ENCODE measurements at places on chromosomes 7 and 10. TPM values are rescaled to one million over a fixed set of nuclear protein-coding genes. Genes with fewer than 3 reads are reported as not detected.

The MYH16 gene
- total RNA-seq = 0.57 TPM

The PEX1 gene
- total RNA-seq = 13.1 TPM

The SYNPO2L gene
- 0.10 TPM for total RNA-seq

The CFAP70 gene
- 2.9 TPM for total RNA-seq

The OGDHL gene
- total RNA-seq = 16.3 TPM

The PIP gene
- not detected for total RNA-seq

The ZNF92 gene
- 9.4 TPM for total RNA-seq

The SHTN1 gene
- total RNA-seq = 64.0 TPM

The CRHR2 gene
- not detected for total RNA-seq

The EBF3 gene
- 0.12 TPM for total RNA-seq

The ADAMTS14 gene
- 13.2 TPM for total RNA-seq

The SLC26A3 gene
- 0.54 TPM for total RNA-seq

DNA sequence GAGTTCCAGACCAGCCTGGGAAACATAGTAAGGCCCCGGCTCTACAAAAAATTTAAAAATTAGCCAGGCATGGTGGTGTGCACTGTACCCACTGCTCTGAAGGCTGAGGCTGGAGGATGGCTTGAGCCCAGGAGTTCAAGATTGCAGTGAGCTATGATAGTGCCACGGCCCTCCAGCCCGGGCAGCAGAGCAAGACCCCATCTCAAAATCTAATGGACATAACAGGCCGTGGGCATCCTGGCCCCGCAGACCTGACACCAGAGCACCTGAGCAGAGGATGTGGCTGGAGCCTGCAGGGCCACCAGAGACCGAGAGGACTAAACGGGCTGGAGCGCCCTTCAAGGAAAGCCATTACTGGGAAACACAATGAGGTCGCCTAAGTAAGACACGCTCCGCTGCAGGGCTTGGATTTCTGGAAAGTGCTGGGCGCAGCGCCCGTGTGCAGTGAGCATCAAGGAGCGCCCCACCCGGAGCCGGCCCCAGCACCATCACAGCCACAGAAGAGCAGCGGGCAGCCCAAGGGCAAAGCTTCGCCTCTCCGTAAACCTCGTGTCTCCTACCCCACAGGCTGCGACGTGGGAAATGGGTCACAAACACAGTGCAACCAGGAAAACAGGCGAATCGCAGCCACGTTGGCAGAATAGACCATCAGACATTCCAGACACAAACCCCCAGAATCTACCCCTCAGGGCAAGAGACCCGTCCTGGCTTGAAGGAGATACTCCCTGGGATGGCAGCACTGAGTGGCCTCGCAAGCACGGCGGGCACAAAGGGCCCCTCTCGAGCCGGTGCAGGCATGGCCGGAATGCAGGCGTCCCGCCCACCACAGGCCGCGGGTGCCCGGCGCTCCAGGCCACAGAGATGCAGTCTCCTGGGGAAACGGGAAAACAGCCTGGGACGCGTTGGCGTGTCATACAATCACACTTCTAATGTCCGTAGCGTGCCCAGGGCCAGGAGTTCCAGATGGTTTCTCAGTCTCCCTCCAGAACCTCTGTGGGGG lies 4.9 kb downstream of the RADIL start:
- no peaks in the 10 kb centered on the region for H3K36me3 ChIP-seq
- H3K4me3 ChIP-seq = no peak overlapping the region
- no peaks in the 10 kb centered on the region for H3K4me1 ChIP-seq

DNA sequence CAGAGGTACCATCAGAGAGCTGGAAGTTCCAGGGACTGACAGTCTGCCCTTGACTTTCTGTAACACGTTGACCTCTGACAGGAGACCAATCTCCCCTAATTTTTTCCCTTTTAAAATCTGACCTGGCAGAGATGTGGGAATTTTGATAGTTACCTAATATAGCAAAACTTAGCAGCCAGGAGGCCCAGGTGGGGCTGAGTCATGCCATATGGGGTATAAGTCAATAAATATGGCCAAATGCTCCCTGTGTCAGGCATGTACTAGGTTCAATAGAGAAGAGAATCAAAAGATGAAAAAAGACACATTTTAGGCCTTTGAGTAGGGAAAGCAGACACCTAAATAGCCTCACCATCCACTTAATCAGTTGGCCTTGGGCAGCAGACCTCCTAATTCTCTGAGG lies 6.1 kb upstream of the GRK5 start:
- no peaks in the 10 kb centered on the region for H3K27me3 ChIP-seq
- no peak overlapping the region for H3K27ac ChIP-seq
- no peak for DNase-seq
- peaks cover 4% of the 10 kb centered on the region for H3K4me1 ChIP-seq

GRCh38 chr7:149732111-149732561 lies 41.3 kb downstream of the ZNF467 start:
- no peak overlapping the region for H3K4me3 ChIP-seq
- no peaks in the 10 kb centered on the region for H3K27me3 ChIP-seq
- no peak for DNase-seq
- H3K4me1 ChIP-seq = no peaks in the 10 kb centered on the region
- no peaks in the 10 kb centered on the region for H3K36me3 ChIP-seq

- H3K27me3 ChIP-seq = no peaks in the 10 kb centered on the region
- H3K4me3 ChIP-seq = no peak overlapping the region
- no peak overlapping the region for H3K27ac ChIP-seq
- no peaks in the 10 kb centered on the region for H3K4me1 ChIP-seq
- no peak for DNase-seq
These were observed 97.1 kb upstream of the ARID5B start for GRCh38 chr10:61804414-61804813.

GRCh38 chr7:146136357-146136875 lies 19.8 kb downstream of the CNTNAP2 start:
- no peak for DNase-seq
- no peaks in the 10 kb centered on the region for H3K27me3 ChIP-seq
- no peak overlapping the region for H3K27ac ChIP-seq
- H3K36me3 ChIP-seq = no peaks in the 10 kb centered on the region
- H3K4me1 ChIP-seq = no peaks in the 10 kb centered on the region

GRCh38 chr10:89362929-89363328 lies 14.9 kb upstream of the IFIT1B start:
- DNase-seq = no peak
- no peak overlapping the region for H3K27ac ChIP-seq
- H3K36me3 ChIP-seq = no peaks in the 10 kb centered on the region
- H3K4me1 ChIP-seq = no peaks in the 10 kb centered on the region
- no peaks in the 10 kb centered on the region for H3K27me3 ChIP-seq

- DNase-seq = no peak
- no peaks in the 10 kb centered on the region for H3K36me3 ChIP-seq
These were observed 131.5 kb downstream of the KIAA1217 start for GRCh38 chr10:24340446-24340845.

- no peaks in the 10 kb centered on the region for H3K27me3 ChIP-seq
- H3K4me1 ChIP-seq = peaks cover 9% of the 10 kb centered on the region
- H3K27ac ChIP-seq = no peak overlapping the region
These were observed 638 bp downstream of the EGR2 start for GRCh38 chr10:62815381-62816075.

GRCh38 chr7:142669074-142669654 lies 80.1 kb upstream of the PRSS1 start:
- no peak for DNase-seq
- no peaks in the 10 kb centered on the region for H3K27me3 ChIP-seq
- no peaks in the 10 kb centered on the region for H3K4me1 ChIP-seq
- no peak overlapping the region for H3K4me3 ChIP-seq
- no peaks in the 10 kb centered on the region for H3K36me3 ChIP-seq

DNA sequence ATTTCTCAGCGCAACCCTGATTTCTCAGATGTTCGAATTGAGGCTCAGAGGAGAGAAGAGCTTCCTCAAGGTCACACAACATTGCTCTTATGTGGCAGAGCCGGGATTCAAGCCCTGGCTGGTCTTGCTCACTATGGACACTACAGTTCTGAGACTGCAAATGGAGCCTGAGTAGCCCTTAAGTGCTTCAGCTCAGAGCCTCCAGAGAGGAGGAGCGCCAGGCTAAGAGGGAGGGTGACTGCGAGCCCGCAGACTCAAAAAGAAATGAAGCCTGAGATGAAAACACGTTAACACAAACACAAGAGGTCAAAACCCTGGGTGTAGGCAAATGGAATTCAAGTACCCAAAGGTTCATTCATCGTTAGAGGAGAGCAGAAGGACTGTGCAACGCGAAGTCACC lies 13.9 kb downstream of the ARHGAP22 start:
- 0 out of 2 replicates have a peak, but pooled peaks cover 5% of the 10 kb centered on the region for H3K4me1 ChIP-seq
- H3K4me3 ChIP-seq = no peak overlapping the region
- H3K27ac ChIP-seq = no peak overlapping the region

GRCh38 chr10:99412099-99412498 lies 18.3 kb downstream of the GOT1 start:
- no peak overlapping the region for H3K4me3 ChIP-seq
- no peak for DNase-seq
- no peaks in the 10 kb centered on the region for H3K27me3 ChIP-seq
- H3K27ac ChIP-seq = no peak overlapping the region
- H3K36me3 ChIP-seq = no peaks in the 10 kb centered on the region

- H3K36me3 ChIP-seq = no peaks in the 10 kb centered on the region
- H3K4me1 ChIP-seq = no peaks in the 10 kb centered on the region
- no peaks in the 10 kb centered on the region for H3K27me3 ChIP-seq
These were observed 263.3 kb downstream of the PTEN start for GRCh38 chr10:88126699-88127098.

DNA sequence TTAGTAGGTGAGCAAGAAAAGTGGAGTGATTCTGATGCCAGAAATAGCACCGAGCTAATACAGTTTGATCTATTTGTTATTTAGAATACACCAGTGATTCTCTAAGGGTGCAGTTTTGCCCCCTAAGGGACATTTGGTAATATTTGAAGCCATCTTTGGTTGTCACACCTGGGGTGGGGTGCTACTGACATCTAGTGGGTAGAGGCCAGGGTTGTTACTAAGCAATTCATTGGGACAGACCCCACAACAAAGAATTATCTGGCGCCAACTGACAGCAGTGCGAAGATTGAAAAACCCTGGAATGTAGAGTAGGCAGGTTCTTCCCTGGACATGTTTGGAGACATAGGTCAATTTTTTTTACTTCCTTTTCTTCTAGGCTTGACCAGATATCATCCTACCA lies 14.6 kb downstream of the PALS2 start:
- no peaks in the 10 kb centered on the region for H3K4me1 ChIP-seq
- DNase-seq = no peak
- no peaks in the 10 kb centered on the region for H3K27me3 ChIP-seq
- H3K36me3 ChIP-seq = no peaks in the 10 kb centered on the region

- H3K4me1 ChIP-seq = no peaks in the 10 kb centered on the region
- no peaks in the 10 kb centered on the region for H3K27me3 ChIP-seq
- no peaks in the 10 kb centered on the region for H3K36me3 ChIP-seq
These were observed 95.2 kb downstream of the CLEC2L start for GRCh38 chr7:139618482-139619366.

DNA sequence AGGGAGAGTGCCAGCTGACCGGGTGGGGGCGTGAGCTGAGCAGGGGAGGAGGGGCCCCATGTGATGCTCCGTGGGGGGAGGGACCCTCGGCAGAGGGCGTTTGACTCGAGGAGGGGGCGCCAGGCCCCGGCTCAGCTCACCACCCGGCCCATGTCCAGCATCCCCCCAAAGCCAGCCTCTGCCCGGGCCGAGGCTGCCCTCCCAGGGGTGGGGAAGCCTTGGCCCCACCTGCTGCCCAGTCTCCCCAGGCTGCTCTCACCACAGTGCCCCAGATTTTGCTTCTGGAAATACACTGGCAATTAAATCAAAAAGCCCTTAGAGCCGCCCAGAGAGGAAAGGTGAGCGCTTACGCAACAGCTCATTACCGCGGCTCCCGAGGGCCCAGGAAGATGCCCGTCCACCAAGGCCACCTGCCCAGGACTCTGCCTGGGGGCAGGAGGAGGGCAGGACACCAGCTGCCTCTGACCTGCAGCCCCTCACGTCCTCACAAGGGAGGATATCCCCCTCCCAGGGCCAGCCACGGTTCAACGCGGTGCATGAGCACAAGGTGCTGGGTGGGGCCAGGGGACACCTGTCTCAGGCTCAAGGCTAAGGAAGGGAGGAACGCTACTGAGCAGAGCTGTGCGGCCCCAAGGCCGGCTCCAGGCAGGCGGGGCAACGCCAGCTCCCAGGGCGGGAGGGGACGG lies 70.0 kb upstream of the INPP5A start:
- H3K27me3 ChIP-seq = no peaks in the 10 kb centered on the region
- H3K36me3 ChIP-seq = no peaks in the 10 kb centered on the region
- DNase-seq = no peak
- H3K4me3 ChIP-seq = no peak overlapping the region
- H3K27ac ChIP-seq = no peak overlapping the region
- H3K4me1 ChIP-seq = no peaks in the 10 kb centered on the region

DNA sequence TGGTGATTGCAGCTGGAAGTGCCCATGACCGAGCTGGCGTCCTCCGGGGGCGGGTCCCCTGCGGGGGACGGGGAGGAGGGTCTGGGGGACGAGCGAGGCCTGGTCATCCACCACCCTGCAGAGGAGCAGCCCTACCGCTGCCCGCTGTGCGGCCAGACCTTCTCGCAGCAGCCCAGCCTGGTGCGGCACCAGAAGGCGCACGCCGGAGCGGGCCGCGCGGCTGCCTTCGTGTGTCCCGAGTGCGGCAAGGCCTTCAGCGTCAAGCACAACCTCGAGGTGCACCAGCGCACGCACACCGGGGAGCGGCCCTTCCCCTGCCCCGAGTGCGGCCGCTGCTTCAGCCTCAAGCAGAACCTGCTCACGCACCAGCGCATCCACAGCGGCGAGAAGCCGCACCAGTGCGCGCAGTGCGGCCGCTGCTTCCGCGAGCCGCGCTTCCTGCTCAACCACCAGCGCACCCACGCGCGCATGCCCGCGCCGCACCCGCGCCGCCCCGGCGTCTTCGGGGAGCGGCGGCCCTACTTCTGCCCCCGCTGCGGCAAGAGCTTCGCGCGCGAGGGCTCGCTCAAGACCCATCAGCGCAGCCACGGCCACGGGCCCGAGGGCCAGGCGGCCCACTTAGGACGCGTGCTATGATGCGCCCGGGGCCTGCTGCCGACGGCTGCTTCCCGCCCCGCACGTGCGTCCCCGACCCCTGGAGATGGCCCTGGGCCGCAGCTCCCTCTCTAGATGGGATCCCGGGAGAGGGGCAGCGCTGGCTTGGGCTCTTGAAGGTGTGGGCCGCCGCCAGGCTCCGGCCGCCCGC lies 28.7 kb downstream of the ZNF775 start:
- DNase-seq = no peak
- no peaks in the 10 kb centered on the region for H3K27me3 ChIP-seq
- no peak overlapping the region for H3K4me3 ChIP-seq
- no peak overlapping the region for H3K27ac ChIP-seq
- peaks cover 27% of the 10 kb centered on the region for H3K4me1 ChIP-seq

All from HCT116 (cell line).